ENCODE measurements at places on chromosomes 3 and 15.

- no peak for DNase-seq
These were observed 813.4 kb upstream of the EPHA6 start for GRCh38 chr3:96000966-96001365.

DNA sequence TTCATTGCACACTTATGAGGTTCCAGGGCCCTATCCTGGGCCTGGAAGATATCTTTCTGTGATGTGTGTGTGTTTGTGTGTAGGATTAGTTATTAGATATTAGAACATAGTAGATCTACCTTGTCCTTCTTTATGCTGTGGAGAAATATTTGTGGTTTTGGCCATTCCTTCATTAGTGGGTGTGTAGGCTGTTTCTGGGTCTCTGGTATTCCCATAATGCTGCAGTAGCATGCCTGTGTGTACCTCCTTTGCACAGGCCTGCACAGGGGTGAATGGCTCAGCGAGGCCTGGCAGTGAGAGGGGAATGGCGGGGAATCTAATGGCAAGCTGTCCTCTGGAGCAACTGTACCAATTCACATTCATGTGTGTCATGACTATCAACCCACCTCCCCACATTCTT lies 125.8 kb upstream of the MRPS22 start:
- no peak for DNase-seq

DNA sequence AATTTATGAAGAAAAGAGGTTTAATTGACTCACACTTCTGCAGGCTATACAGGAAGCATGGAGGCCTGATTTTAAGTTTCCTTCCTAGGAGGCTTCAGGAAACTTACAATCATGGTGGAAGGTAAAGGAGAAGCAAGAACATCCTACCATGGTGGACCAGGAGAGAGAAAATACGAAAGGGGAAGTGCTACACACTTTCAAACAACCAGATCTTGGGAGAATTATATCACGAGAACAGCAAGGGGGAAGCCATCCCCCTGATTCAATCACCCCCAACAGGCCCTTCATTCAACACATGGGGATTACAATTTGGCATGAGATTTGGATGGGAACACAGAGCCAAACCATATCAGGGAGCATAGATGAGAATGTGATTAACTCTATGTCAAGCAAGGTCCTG lies 121.0 kb downstream of the MTHFS start:
- no peak for DNase-seq

DNA sequence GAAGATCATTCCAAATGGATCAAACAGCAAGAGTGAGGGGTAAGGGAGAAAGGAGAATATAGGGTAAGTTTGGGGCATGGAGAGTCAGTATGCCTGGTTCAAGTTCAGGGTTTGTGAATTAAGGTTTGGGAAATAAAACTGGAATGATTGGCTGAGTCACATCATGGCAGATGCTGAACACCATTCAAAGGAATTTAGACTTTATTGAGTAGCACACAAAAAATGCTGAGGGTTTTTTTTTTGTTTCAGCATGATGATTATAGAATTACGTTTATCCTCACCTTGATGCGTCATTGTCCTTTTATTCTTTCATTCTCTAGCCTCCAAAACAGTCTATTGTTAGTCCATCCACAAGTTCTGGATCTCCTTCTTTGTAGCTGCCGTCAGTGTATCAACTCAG lies 220.0 kb upstream of the UMPS start:
- DNase-seq, result no peak

DNA sequence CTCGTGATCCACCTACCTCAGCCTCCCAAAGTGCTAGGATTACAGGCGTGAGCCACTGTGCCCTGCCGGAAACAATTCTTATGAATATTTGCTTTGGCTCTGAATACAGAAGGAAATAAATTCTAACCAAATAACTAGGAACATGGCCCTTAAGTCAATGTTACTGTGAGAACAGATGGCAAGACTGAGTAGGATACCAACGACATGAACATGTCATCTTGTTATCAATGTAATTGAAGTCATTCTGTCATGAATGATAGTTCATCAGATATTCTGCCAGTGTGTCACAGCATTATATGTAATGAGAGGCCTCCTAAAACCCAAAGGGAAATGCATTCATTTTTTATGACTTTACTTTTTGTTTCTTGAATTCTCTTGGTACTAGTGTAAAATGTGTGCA lies 548.8 kb downstream of the MCTP2 start:
- DNase-seq, result no peak

DNA sequence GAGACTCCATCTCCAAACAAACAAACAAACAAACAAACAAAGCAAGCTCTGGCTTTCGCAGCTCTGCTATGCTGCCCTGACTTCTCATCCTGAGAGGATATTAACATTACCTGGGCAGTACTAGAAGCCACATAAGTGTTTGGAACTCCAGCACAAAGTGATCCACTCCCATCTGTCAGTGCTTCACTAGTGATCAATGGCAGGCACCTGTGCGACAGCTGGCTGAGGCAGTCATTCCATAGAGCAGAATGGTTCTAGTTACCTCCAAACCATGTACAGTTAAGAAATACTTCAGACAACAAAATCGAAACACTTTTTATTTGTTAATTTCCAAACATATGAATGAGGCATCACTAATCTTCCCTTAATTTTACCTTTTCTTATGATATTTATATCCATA lies 2.8 kb upstream of the MB21D2 start:
- no peak for DNase-seq

DNA sequence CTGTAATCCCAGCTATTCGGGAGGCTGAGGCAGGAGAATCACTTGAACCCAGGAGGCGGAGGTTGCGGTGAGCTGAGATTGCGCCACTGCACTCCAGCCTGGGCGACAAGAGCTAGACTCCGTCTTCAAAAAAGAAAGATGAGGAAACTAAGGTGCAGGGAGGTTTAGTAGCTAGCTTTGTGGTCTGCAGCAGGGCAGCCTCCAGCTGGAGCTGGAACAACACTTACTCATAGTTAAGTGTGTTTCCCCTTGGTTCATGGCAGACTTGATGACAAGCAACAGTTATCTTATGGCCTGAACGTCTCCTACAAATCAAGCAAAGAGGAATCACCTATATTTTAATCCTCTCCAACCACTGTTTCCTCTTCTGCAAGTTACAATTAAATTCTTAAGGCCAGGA lies 12.6 kb downstream of the KAT2B start:
- no peak for DNase-seq

Data from GDM1 (cell line).